Cardiac atrium fibroblast (primary cell): ENCODE measurements at places on chromosomes 4 and X. TPM values are rescaled to one million over a fixed set of nuclear protein-coding genes. Genes with fewer than 3 reads are reported as not detected.

NKX6-1 gene
- not detected in 2 replicates for total RNA-seq

ZCCHC18 gene
- 0.18 TPM in 1 of 2 replicates, not detected in the other for total RNA-seq

ART3 gene
- total RNA-seq = not detected in 2 replicates

SPANXN2 gene
- not detected in 2 replicates for total RNA-seq

CXCL13 gene
- total RNA-seq = 0.16 TPM in 1 of 2 replicates, not detected in the other

NDP gene
- total RNA-seq = 0.54 and 2.6 TPM in 2 replicates

TRIML1 gene
- not detected in 2 replicates for total RNA-seq

TLR2 gene
- total RNA-seq = 0.16 TPM in 1 of 2 replicates, not detected in the other

PASD1 gene
- total RNA-seq = not detected in 2 replicates

FMR1NB gene
- total RNA-seq = not detected in 2 replicates

DHRSX gene
- total RNA-seq = 25.9 and 36.6 TPM in 2 replicates

SETD7 gene
- 47.7 and 48.4 TPM in 2 replicates for total RNA-seq

ADH7 gene
- not detected in 2 replicates for total RNA-seq

MAGEB2 gene
- not detected in 2 replicates for total RNA-seq

C4orf50 gene
- not detected in 2 replicates for total RNA-seq

MID2 gene
- total RNA-seq = 10.8 and 13.0 TPM in 2 replicates

TRIM2 gene
- total RNA-seq = 9.7 and 18.0 TPM in 2 replicates

NEXMIF gene
- not detected in 2 replicates for total RNA-seq

TIMP1 gene
- 3,060 and 5,330 TPM in 2 replicates for total RNA-seq

CDKL2 gene
- 0.18 TPM in 1 of 2 replicates, not detected in the other for total RNA-seq

AMELX gene
- not detected in 2 replicates for total RNA-seq

DGKK gene
- total RNA-seq = not detected in 2 replicates

GATA1 gene
- not detected in 2 replicates for total RNA-seq

MFAP3L gene
- total RNA-seq = 0.36 and 2.4 TPM in 2 replicates

VSIG1 gene
- 0.16 TPM in 1 of 2 replicates, not detected in the other for total RNA-seq

RAB33A gene
- total RNA-seq = 0.54 and 0.65 TPM in 2 replicates

FAM13A gene
- 8.1 and 12.0 TPM in 2 replicates for total RNA-seq

TREX2 gene
- total RNA-seq = 0.90 TPM in 1 of 2 replicates, not detected in the other

EGF gene
- not detected in 2 replicates for total RNA-seq

KIF4A gene
- 3.2 and 5.0 TPM in 2 replicates for total RNA-seq

WAS gene
- total RNA-seq = not detected in 2 replicates

APLN gene
- 31.4 and 52.8 TPM in 2 replicates for total RNA-seq

FAT4 gene
- 23.5 and 27.2 TPM in 2 replicates for total RNA-seq

BEX5 gene
- not detected in 2 replicates for total RNA-seq

RBMXL3 gene
- not detected in 2 replicates for total RNA-seq

NMU gene
- 0.81 TPM in 1 of 2 replicates, not detected in the other for total RNA-seq

SMIM10 gene
- 1.1 and 4.5 TPM in 2 replicates for total RNA-seq

SLC6A14 gene
- not detected in 2 replicates for total RNA-seq

ACE2 gene
- total RNA-seq = 1.3 TPM in 1 of 2 replicates, not detected in the other

MMGT1 gene
- total RNA-seq = 13.2 and 17.2 TPM in 2 replicates

VAMP7 gene
- total RNA-seq = 29.1 and 42.1 TPM in 2 replicates

PLP2 gene
- 78.9 and 81.2 TPM in 2 replicates for total RNA-seq

CYLC1 gene
- not detected in 2 replicates for total RNA-seq

SLC9A6 gene
- total RNA-seq = 10.4 and 11.7 TPM in 2 replicates

BMPR1B gene
- 0.18 and 0.32 TPM in 2 replicates for total RNA-seq

ATP6AP2 gene
- 197 and 200 TPM in 2 replicates for total RNA-seq

RAB28 gene
- total RNA-seq = 15.7 and 24.4 TPM in 2 replicates

ESX1 gene
- not detected in 2 replicates for total RNA-seq

BTK gene
- not detected in 2 replicates for total RNA-seq

NUDT6 gene
- total RNA-seq = 2.9 and 8.1 TPM in 2 replicates

TAF7L gene
- not detected in 2 replicates for total RNA-seq

FGA gene
- total RNA-seq = not detected in 2 replicates

NOA1 gene
- 15.3 and 19.8 TPM in 2 replicates for total RNA-seq

ZNF185 gene
- 1.6 and 2.9 TPM in 2 replicates for total RNA-seq

NLRP2B gene
- total RNA-seq = not detected in 2 replicates

EREG gene
- 2.8 TPM in 1 of 2 replicates, not detected in the other for total RNA-seq

SH3D19 gene
- total RNA-seq = 103 and 145 TPM in 2 replicates
